ENCODE measurements at places on chromosomes 12 and 14. TPM values are rescaled to one million over a fixed set of nuclear protein-coding genes. Genes with fewer than 3 reads are reported as not detected.
A peak's percentile ranks its signal among the peaks of the same experiment; 100 is the strongest.

DNA sequence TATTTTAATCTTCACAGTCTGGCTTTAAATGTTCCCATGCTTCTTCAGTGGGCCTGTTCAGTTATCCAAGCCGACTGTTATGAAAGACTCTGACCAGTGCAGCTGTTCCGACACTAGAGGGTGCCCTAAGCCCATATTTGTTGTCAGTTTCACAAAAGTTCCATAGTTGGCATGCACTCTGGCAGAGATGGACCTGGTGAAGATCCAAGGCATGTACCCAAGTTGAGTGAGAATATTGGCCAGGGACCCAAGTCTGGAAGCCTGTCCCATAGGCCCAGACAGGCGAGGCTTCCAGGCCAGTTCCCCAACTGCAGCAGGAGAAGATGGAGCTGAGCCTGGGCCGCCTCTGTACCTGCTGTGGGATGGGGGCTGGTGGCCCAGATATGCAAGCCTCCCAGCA, 27.4 kb upstream of the GUCY2C start:
- peak; percentile 1 for DNase-seq

- DNase-seq: no peak
Observed at GRCh38 chr12:125105600-125105999, 40.4 kb downstream of the AACS start.

GRCh38 chr14:71610797-71611196, 321.4 kb upstream of the RGS6 start:
- DNase-seq: no peak

GRCh38 chr14:103284574-103285467, 49.2 kb upstream of the EIF5 start:
- no peak for DNase-seq

GRCh38 chr14:95318399-95319311, 1.1 kb downstream of the CLMN start:
- DNase-seq: no peak

DNA sequence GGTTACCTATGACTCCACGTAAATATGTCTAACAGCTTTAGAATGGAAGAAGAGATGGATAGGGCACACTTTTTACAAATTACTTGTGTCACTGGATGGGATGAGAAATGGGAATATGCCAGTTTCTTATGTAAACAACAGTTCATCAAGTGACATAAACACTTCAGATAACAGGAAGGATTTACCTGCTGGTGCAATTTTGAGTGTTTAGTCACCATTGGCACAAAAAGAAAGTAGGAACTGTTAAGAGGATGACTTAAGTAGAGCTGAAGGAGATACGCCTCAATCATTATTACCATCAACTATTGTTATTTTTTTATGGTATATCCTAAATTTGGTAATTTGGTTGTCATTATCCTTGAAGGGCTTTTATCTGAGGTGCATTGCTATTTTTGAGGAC, 83.2 kb downstream of the RMST start:
- DNase-seq: no peak

GRCh38 chr14:56412468-56413434, 166.8 kb upstream of the TMEM260 start:
- DNase-seq: no peak

GRCh38 chr12:46360908-46361666, 11.5 kb downstream of the SLC38A2 start:
- no peak for DNase-seq

GRCh38 chr12:113226696-113227568, 5.7 kb downstream of the TPCN1 start:
- no peak for DNase-seq

GRCh38 chr12:9163392-9163791, 44.8 kb downstream of the PZP start:
- no peak for DNase-seq

GRCh38 chr12:21330682-21331253, 3.9 kb downstream of the SLCO1A2 start:
- no peak for DNase-seq

- no peak for DNase-seq
Observed at GRCh38 chr14:73460691-73461127, 2.4 kb upstream of the NUMB start.

DNA sequence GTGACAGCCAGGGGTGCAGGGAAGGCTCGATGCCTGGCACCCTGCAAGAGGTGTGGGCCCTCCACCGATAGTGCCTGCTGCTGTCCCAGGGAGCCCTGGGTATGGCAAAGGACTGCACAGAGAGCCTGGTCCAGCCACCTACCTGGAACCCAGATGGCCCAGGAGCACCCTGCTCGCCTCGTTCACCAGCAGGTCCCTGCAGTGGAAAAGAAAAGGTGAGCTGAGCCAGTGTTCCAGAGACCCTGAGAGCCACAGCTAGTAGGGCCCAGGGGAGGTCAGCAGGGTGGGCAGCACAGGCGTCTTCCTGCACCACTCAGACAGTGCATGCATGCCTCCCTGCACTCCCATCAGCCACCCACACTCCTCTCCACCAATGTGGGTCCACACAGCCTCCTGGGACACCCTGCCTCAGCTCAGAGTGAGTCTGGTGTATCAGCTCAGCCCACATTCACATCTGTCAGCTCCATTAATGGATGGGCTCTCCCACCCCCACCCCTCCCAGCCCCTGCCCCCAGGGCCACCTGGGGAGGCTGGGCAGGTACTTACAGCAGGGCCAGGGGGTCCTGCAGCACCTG, 20.2 kb downstream of the TMEM106C start:
- DNase-seq: no peak

- no peak for DNase-seq
Observed at GRCh38 chr12:89932954-89933353, 224.3 kb upstream of the ATP2B1 start.

Gene ATF7IP
- 20.5 TPM for total RNA-seq

Gene AGAP2
- 6.3 TPM for total RNA-seq

Gene IAPP
- total RNA-seq: not detected

Gene CCDC177
- not detected for total RNA-seq

Gene TOMM20L
- not detected for total RNA-seq

Gene INHBC
- not detected for total RNA-seq

Gene KRT73
- not detected for total RNA-seq

Gene TGM1
- 17.8 TPM for total RNA-seq

Gene KCNMB4
- total RNA-seq: 5.3 TPM

Gene KRT77
- total RNA-seq: not detected

Gene ITPK1
- 41.9 TPM for total RNA-seq

Gene CLEC6A
- total RNA-seq: not detected

Gene GNB3
- total RNA-seq: not detected
